ENCODE measurements at places on chromosomes 1 and 21.
A peak's percentile ranks its signal among the peaks of the same experiment; 100 is the strongest.

DNA sequence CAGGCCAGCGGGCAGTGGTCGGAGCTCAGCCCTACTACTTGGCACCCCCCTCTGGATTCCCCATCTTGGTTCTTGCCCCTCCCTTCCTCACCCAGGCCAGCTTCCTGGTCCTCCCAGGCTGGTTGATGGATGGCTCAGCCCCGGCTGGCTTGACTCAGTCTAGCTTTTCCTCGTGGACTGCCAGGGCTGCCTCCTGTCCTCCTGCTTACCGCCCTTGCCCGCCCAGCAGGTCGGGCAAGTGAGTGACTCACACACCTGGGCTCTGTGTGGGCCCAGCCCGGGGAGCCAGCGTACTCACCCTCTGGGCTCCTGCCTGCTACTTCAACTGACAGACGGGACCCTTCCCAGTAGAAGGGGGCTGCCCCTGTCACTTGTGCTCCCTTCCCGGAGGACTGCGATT, 19.5 kb upstream of the ARHGEF10L start:
- DNase-seq = no peak

DNA sequence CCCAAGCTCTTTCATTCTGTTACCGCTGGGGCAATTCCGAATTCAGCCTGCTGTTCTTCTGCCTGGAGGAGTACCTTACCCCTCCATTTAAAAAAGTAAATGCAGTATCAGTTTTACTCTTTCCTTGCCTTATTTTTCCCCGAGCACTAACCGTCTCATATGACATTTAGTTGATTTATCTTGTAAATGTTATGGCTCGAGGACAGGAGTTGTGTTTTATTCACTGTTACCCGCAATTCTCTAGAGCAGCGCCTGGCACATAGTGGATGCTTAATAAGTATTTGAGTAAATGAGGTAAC, 425 bp upstream of the TADA1 start:
- DNase-seq = no peak

- DNase-seq = peak; percentile 30
Measured at GRCh38 chr1:171468120-171468750, 17.1 kb upstream of the PRRC2C start.

GRCh38 chr1:109827466-109827865, 63.7 kb upstream of the EPS8L3 start:
- DNase-seq = no peak

DNA sequence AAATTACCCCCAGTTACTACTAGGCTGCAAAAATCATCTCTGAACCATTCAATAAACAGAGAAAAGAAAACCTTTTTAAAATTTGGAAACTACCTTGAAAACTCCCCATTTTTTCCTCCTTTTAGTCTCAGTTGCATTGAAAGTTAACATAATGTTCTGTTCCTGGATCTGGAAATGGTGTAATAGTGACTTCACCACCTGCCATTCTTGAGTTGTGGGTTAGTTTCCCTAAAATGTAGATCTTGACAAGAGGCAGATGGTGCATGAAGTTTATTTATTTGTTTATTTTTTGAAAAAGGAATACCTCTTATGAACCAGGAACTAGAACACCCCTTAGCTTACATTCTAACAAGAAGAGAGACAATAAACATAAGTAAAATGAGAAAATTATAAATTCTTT, 72.8 kb downstream of the ATF6 start:
- no peak for DNase-seq

DNA sequence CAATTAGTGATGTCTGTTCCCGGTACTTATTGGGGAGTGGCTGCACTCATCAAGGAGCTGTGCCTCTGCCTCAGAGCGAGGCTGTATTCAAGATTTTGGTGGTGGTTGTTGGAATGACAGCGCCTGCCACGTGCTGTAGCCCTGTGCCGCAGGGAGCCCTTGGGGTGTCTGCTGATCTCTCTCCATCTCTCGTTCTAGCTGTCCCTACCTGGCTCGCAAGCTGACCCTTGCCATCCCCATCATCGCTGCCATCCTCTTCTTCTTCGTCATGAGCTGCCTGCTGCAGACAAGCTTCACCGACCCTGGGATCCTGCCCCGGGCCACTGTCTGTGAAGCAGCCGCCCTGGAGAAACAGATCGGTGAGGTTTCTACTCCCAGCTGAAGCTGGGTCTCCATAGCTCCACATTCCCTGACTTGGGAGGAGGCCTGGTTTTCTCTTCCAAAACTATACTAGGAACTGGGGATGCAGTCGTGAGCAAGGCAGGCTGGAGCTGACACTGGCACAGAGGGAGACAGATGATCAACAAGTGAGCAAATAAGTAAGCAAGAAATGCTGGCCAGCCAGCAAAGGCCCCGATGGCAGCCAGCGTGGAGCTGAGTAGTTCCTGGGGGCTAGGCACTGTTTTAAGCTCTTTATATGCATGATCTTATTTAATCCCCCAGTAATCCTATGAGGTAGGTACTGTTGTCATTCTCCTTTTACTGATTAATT, 5.9 kb downstream of the ZDHHC18 start:
- DNase-seq = no peak

GRCh38 chr1:96513136-96513535, 208.4 kb upstream of the PTBP2 start:
- no peak for DNase-seq
